Bronchial smooth muscle cell (primary cell): ENCODE measurements at places on chromosomes 13 and 19. TPM values are rescaled to one million over a fixed set of nuclear protein-coding genes. Genes with fewer than 3 reads are reported as not detected.

ERICH6B gene
- not detected in 2 replicates for total RNA-seq

SLC7A9 gene
- total RNA-seq: 0.26 TPM in 1 of 2 replicates, not detected in the other

ZNF382 gene
- 3.5 and 9.0 TPM in 2 replicates for total RNA-seq

ZNF615 gene
- 10.6 and 16.7 TPM in 2 replicates for total RNA-seq

C19orf18 gene
- total RNA-seq: 0.26 and 0.32 TPM in 2 replicates

N4BP2L1 gene
- total RNA-seq: 2.7 and 3.8 TPM in 2 replicates

KCTD4 gene
- total RNA-seq: not detected in 2 replicates

GIPR gene
- total RNA-seq: 0.09 and 0.16 TPM in 2 replicates

SHISA7 gene
- not detected in 2 replicates for total RNA-seq

VSTM2B gene
- not detected in 2 replicates for total RNA-seq

RYR1 gene
- under 0.01 TPM in 2 replicates for total RNA-seq

NDUFB7 gene
- total RNA-seq: 247 and 389 TPM in 2 replicates

AMER2 gene
- total RNA-seq: under 0.01 TPM in 1 of 2 replicates, not detected in the other

CYP4F11 gene
- total RNA-seq: under 0.01 TPM in 1 of 2 replicates, not detected in the other

SERTM1 gene
- total RNA-seq: not detected in 2 replicates

SIGLEC7 gene
- not detected in 2 replicates for total RNA-seq

CEACAM3 gene
- total RNA-seq: not detected in 2 replicates

ZNF296 gene
- total RNA-seq: not detected in 2 replicates

JOSD2 gene
- 49.2 and 52.6 TPM in 2 replicates for total RNA-seq

TPTE2 gene
- total RNA-seq: not detected in 2 replicates
